GM03348 (cell line): ENCODE measurements at places on chromosomes 11 and 22.

DNA sequence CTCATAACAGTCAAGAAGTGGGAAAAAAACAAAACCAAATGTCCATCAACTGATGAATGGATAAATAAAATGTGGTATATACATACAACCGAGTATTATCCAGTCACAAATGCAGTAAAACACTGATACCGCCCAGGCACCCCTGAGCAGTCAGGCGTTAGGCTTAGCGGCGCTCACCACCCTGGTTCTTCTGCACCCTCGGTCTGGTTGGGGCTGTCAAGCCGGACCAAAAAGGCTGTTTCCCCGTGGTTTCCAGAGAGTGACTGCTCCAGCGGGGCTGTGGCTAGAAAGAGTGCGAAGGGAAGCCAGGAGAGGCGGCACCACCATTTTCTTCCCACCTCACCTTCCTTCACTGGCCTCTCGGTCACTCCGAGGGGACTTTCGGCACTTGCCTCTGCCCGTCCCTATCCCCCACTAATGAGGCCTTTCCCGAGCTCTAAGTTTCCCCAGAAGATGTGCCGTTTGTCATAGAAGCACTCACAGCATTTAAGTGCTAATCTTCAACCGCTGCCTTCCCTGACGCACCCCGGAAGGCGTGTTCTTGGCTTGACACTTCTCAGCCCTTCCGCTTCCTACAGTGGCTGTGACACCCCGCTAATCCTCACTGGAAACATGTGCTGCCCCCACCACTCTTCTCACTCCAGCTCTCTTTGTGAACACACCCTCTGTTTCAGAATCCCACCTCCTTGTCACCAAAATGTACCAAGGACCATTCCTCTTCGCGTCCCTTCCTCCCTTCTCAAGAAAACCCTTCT is 42.4 kb downstream of the FCHSD2 start:
- no peak for DNase-seq

- DNase-seq, result no peak
Measured at GRCh38 chr11:60870276-60870675, 2.9 kb downstream of the ZP1 start.

GRCh38 chr11:69157156-69157821 is 1.6 kb downstream of the SMIM38 start:
- peak; percentile 89 for DNase-seq

DNA sequence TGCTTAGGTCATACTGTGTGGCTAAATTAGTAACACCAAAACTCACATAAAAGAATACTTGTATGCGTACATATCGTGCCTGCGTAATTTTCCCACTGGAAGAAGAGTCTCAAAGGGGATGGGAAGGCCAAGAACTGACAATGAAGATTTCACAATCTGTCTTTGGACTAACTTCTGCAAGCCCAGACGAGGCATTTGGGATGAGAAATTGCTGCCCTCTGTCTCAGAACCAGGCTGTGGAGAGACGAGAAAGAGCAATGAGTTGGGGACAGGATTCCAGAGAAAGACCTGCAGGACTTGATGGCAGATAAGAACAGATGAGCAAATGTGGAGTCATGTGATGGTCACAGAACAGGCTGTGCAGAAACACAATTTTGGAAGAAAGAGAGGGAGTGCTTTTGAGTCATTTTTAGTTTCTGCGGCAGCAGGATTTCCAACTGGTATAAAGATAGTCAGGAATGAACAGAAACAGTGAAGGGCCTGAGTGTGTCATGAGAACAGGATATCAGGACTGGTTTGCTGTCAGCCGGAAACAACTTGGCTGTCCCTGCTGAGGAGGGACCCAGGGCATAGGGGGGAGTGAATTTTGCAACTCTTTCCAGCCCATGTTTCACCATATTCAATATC is 82.7 kb upstream of the CTSC start:
- peak; percentile 79 for DNase-seq

- no peak for DNase-seq
Measured at GRCh38 chr11:34916843-34917770, 689 bp downstream of the PDHX start.

DNA sequence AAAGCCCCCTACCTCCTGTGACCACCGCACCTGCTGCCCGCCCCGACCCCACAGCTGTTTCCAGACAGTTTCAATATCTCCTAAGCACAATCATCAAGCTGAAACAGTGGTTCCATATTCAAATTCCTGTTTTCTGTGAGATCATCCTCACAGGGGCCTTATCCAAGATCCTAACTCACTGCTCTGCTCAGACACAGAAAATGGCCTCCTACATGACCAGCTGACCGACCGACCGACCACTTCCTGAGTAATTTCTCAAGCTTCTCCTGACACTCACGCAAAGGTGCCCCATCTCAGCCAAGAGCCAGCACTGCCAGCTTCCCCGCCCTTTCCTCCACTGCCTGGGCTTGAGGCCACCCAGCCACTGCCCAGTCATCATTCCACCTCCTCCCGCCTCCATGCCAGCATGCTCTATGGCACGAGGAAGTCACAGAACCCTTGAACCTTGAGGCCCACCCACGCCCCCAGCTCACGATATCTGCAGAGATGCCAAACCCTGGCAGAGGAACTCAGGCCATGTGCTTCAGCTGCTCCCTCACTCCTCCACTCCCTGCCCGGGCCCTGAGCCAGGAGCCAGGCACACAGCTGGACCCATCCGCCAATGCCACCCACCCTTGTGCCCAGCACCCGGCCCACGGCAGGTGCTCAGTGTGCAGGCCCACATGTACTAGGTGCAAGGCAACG is 14.0 kb downstream of the KIAA0930 start:
- DNase-seq, result peak; percentile 79

DNA sequence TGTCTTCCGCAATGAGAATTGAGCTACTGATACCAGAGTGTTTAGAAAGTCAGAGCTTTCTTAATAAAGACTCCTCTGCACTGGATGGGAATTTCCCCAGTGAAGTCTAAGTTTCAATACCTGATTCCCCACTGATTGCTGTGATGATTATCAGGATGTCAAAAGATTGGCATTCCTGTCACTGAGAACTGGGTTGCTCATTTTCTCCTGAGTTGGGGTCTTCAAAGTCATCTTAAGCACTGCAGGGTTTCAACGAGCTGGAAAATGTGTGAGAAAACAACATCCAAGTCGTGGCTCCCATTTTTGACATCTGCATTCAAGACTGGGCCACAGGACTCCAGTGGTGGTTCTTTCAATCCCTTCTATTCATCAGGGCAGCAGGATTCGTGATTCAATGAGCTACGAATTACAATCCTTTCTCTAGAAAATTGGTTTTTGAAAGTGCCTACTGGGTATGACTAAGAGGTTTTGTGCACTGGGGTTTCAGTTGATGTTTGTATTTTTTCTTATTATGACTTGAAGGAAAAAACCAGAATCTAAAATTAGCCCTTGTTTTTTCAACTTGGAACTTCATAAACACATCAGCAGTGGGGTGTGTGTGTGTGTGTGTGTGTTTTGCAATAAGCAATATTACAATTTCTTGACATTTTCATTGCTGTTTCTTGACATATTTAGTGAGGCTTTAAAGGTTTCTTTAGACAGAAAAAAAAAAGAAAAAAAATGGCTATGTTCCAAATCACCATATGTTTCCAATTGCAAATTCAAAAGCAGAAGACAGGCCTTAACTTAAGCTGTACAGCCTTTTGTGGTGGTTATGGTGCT is 233.0 kb downstream of the FAM76B start:
- DNase-seq, result peak; percentile 27

- DNase-seq, result no peak
Measured at GRCh38 chr22:22700631-22701030, 56.2 kb downstream of the GGTLC2 start.

DNA sequence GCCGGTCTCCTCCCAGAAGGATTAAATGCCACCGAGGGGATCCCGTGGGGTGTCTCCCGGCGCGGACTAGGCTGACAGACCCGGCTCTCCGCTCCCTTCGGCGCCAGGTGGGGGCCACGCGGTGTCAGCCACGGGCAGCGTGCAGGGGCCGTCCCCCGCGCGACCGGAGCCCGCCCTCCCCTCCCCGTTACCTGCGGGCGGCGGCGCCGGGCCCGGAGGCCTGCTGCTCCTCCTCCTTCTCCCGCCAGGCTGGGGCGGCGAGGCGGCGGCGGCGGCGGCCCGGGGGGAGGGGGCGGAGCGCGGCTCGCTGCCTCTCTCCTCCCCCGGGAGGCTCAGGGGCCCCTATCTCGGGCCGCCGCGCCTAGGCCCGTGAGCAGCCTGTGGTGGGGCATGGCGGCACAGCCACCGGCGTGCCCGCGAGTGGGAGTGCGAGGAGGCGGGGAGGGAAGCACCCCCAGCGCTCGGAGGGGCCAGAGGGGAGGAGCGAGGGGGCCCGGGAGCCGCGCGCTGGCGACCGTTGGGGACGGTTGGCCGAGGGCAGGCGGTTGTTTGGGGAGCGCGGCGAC is 450 bp downstream of the ZBTB44 start:
- peak; percentile 88 for DNase-seq

DNA sequence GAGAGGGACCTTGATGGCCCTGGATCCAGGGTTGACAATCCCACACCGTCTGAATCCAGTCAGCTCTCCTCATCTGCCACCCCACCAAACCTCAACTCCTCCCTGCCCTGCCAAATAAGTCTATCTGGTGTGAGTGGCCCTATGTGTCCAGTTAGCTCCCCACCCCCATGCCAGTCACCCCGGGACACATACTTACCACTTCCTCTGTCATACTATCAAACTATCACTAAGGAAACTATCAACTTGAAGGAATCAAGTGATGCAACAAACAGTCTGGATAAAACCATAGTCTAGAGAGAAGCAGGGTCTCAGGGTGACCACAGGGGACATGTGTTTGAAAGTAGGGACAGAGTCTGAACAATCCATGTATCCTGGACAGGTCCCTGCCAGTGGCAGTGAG is 13.2 kb upstream of the CSF2RB start:
- DNase-seq, result no peak

DNA sequence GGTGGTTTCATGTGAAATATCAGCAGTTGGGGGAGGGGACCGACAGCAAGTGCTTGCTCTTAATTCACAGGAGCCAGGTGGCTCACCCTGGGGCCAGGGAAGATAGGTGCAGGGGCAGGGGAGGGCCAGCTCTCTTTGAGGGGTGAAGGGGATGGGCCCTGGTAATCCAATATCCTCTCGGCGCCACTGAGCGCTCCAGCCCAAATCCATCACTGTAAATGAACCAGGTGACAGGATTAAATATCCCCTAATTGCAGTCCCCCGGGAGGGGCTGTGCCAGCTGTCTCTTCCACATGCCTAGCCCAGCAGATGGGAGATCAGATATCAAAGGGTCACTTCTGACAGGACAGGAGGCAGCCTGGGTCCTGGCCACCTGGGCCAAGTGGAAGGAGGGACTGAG is 531.8 kb upstream of the CADM1 start:
- no peak for DNase-seq

- DNase-seq, result no peak
Measured at GRCh38 chr22:17897858-17898257, 123.6 kb upstream of the BID start.

- DNase-seq, result peak; percentile 23
Measured at GRCh38 chr22:22666307-22667091, 22.1 kb downstream of the GGTLC2 start.
